GM04504 (cell line): ENCODE measurements at places on chromosomes 11 and 22.

DNA sequence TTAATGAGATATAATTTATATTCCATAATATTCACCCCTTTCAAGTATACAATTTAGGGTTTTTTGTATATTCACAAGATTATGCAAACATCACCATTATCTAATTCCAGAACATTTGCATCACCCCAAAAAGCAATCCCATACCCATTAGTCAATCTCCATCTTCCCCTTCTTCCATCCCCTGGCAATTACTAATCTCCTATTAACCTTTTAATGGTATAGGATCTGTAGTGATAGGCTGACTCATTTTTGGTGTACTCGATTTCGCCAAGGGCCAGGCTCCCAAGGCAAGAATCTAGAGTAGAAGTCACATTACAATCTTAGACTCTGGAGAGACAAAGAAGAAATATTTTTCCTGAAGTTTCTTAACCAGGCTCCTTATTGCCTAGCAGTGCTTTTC is 113.4 kb downstream of the GAB2 start:
- no peak for DNase-seq

- DNase-seq, result no peak
Measured at GRCh38 chr11:17775507-17776211, 41.1 kb downstream of the KCNC1 start.

DNA sequence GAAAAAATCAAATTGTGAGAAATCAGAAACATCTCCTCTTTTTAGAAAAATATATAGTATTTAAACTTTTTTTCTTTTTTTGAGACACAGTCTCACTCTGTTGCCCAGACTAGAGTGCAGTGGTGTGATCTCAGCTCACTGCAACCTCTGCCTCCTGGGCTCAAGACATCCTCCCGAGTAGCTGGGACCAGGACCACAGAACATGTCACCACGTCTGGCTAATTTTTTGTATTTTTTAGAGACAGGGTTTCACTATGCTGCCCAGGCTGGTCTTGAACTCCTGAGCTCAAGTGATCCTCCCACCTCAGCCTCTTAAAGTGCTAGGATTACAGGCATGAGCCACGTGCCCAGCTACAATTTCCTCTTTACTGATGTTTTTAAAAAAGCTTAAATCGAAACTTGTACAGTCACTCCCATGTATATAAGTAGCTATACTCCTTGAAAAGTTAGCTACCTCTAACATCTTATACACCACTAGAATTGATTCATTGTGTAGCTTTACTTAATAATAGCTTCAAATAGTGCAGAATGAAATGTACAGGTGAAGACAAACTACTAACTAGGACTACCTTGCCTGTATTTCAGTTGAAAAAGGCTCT is 10.3 kb downstream of the EIF4G2 start:
- no peak for DNase-seq

DNA sequence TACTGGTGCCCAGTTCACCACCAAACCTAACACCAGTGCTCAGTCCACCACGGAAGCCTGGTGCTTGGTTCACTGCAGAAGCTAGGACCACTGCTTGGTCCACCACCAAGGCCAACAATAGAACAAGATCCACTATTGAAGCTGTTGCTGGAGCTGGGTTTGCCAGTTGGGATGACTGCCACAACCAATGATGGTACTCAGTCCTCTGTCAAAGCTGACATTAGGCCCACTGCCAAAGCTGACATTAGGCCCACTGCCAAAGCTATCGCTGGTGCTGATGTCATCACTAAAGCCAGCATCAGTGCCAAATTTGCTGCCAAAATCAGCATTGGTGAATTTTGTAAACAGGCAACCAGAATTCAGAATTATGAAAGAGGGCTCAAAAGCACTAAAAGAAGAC is 1850.2 kb upstream of the RAG2 start:
- DNase-seq, result no peak

DNA sequence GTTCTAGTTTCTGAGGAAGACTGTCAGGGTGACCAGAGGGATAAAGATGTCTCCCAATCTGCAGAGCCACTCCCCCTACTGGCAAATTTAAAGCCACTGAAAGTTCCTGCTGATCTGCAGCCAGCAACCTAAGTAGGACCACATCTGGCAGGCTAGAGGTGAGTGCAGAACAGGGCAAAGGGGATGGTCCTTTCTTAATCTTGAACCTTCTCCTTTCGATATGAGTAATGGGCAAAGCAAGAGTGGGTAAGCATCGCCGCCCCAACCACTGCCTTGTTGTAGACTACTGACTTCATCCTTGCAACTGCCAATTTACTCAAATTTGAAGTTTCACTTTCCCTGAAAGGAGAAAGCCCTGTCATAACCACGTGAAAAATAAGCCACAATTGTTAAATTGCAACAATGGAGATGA is 30.7 kb downstream of the SCUBE2 start:
- no peak for DNase-seq

- peak; percentile 71 for DNase-seq
Measured at GRCh38 chr11:47233989-47234668, 14.5 kb downstream of the ACP2 start.

GRCh38 chr22:43891360-43892182 is at the start of gene PNPLA5:
TSS of gene PNPLA5 (minus strand) at chr22:43892013. CDS start at chr22:43891880, 133 bp downstream.
- no peak for DNase-seq

GRCh38 chr11:121048464-121049233 is 24.7 kb downstream of the TBCEL start:
- DNase-seq, result no peak

DNA sequence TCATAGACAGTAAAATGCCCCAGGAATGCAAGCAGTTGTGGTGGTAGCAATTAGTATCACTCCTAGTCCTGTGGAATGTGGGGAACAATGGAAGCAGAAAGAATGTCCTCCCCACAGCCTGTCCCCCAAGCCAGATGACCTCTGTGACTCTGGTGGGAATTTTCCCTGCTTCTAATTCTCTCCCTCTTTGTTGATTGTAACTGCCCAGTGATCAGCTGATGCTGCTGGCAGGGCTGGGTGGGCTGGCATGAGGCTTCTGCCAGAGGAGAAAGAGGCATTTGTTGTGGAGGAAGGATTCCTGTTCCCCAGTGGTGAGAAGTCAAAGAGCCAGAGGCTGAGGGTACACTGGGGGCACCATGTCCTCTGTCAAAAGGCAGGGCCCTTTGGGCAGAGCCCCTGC is 116.7 kb upstream of the NCAM1 start:
- no peak for DNase-seq

DNA sequence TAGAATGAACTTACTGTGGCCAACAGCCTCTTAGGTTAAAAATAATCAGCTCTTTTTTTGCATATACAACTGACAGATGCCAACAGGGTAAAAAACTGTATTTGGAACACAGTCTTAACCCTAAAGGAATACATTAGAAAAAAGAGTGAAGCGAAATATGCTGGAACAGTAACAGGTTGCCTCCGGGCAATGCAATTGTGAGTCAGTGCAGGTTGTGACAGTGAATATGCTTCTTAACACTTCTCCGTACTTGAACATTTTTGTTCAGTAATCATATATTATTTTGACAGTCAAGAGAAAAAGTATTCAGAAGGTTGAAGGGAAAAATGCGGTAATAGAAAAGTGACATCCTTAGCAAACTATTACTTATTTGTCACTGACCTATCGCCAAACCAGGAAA is 98.5 kb downstream of the DBX1 start:
- no peak for DNase-seq

DNA sequence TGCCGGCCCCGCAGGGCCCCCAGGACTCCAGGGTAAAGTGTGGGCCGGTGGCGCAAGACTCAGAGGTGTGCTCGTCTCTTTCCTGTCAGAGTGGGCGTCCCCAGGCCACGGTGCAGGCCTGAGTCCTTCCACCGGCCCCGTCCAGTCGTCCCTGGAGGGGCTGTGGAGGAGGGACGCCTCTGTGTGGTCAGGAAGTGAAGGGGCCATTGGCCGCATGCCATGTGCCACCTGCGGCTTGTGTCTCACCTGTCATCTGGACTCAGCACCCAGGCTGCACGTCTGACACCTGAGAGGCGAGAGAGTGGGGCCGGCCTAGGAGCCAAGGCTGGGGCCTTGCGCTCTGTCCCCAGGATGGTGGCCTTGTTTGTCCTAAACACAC is 25.2 kb downstream of the MUC6 start:
- no peak for DNase-seq

- DNase-seq, result no peak
Measured at GRCh38 chr11:83557653-83558052, 271.5 kb upstream of the CCDC90B start.

DNA sequence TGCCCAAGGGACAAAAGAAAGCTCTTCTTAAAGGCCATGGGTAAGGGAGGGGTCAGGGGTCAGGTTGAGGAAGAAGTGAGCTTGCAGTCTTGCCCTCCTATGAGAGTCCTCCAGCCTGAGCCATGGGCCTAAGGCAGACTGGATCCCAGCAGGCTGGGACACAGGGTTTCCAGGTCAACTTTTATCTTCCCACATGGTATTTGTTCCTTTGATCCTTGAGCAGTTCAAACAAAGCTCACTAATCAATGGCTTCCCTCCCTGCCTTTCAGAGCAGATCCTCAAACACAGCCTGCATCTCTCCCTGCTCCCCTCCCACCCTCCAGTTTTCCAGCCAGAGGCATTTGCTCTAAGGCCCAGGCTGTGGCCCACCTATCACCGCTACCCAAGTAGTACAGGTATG is 589.3 kb downstream of the INSC start:
- no peak for DNase-seq

DNA sequence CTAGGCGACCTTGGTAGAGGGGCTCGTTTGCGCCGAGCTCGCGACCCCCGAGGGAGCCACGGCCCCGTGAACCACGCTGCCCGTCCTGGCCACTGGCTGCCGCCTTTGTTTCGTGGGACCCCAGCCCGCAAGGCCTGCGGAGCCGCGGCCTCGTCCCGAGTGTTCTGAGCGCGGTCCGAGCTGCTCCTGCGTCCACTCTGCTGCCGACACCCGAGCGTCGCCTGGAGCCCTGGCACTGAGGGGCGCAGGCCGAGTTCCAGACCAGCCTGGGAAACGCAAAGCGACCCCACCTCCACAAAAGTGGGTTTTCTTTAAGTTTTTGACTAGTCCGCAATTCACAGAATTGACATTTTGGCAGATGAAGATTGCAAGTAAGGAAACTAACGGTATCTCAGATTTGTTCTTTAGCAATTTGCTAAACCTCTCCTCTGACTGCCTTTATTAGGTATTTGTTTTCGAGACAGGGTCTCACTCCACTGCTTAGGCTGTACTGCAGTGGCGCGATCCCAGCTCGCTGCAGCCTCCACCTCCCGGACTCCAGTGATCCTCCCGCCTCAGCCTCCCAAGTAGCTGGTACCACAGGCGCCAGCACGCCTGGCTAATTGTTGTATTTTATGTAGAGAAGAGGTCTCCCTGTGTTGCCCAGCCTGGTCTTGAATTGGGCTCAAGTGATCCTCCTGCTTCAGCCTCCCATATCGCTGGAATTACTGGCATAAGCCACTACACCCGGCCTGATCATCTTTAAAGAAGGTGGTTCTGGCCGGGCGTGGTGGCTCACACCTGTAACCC is 879 bp upstream of the RNH1 start:
- DNase-seq, result no peak

- DNase-seq, result no peak
Measured at GRCh38 chr11:121282386-121282785, 10.2 kb upstream of the SC5D start.

- DNase-seq, result no peak
Measured at GRCh38 chr11:112670806-112671570, 290.2 kb upstream of the NCAM1 start.

GRCh38 chr11:33773404-33773986 is 825 bp downstream of the FBXO3 start:
- DNase-seq, result no peak

- no peak for DNase-seq
Measured at GRCh38 chr11:61707574-61707973, 27.4 kb downstream of the DAGLA start.

GRCh38 chr11:117143390-117143789 is 697 bp upstream of the PAFAH1B2 start:
- DNase-seq, result no peak

DNA sequence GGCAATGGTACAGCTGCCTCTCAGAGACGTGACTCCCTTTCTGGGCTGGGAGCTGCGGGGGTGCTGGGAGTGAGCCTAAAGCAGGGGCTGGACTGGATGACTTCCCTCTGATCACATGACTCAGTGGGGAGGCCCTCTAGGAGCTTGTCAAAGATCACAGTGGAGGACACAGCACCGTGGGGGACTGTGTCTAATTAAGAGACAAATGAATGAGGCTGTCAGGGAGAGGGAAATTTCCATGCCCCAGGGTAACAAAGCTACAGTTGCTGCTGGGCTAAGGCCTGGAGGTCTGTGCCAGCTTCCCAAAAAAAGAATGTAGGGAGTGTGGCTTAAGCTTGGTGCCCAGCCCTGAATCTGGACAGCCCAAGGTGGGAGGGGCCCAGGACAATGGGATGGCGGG is 262.8 kb upstream of the PLET1 start:
- DNase-seq, result no peak

GRCh38 chr22:35821654-35822053 is 104.0 kb downstream of the APOL5 start:
- DNase-seq, result no peak
